Right cardiac atrium (tissue), 5 donors: ENCODE measurements at places on chromosomes 11 and 22. TPM values are rescaled to one million over a fixed set of nuclear protein-coding genes. Genes with fewer than 3 reads are reported as not detected.

GRCh38 chr11:33742249-33742851 lies 6.1 kb upstream of the CD59 start:
- no peak for DNase-seq

- peak; percentile 94 for DNase-seq
Observed at GRCh38 chr11:118610773-118611432, 3.5 kb downstream of the PHLDB1 start.

DNA sequence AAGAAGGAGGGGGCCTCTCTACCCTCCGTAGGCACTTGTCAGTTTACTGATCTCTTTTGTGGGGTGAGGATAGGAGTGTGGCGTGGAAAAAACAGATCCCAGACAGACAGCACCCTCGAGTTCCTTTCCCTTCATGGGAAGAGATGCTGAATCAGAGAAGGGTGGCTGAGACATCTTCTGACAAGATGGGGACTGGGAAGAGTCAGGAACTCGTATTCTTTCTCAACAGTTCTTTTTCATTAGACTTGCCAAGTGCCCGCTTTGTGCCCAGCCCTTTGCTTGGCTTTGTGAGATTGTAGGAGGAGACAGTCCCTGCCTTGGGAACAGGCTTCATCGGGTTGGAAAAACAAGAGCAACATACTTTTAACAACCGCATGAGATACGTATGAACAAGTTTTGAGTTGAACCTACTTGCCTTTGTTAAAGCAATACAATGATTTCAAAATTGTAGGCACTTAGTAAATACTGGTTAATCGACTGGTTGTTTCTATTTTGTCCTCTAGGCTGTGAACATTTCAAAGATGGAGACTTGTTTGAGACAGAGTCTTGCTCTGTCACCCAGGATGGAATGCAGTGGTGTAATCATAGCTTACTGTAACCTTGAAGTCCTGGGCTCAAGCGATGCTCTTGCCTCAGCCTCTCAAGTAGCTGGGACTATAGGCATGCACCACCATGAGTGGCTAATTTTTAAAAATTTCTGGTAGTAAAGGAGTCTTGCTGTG lies 1.1 kb downstream of the RRM1 start:
- DNase-seq: no peak

DNA sequence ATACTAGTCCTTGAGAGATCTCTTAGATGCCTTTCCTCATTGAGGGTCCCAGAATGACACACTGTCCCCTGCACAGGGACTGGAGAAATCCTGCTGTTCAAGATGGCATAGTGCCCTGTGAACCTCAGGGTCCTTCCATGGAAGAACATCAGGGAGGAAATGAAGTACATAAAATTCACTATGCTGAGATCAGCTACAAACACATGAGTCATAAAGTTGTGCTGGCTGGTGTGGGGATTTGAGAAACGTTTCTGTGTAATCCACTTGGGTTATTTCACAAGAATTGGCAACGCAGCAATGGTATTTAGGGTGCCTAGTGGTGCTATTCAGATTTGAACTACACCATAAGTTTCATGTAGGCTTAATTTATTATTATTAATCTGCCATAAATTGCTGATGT lies 174.4 kb downstream of the MAML2 start:
- peak; percentile 32 for DNase-seq

- DNase-seq: no peak
Observed at GRCh38 chr11:65886826-65887722, 1.2 kb downstream of the FIBP start.

GRCh38 chr11:82831364-82831763 lies 68.9 kb downstream of the PRCP start:
- DNase-seq: no peak

GRCh38 chr11:111723595-111723994 lies 42.6 kb downstream of the PPP2R1B start:
- peak; percentile 78 for DNase-seq

- DNase-seq: peak; percentile 45
Observed at GRCh38 chr22:46366801-46367706, 31.5 kb downstream of the TRMU start.

- DNase-seq: no peak
Observed at GRCh38 chr11:68327586-68328370, 15.4 kb downstream of the LRP5 start.

TRIM51 gene
- total RNA-seq: not detected

SCN2B gene
- total RNA-seq: 6.7 TPM
